ENCODE measurements at places on chromosomes 6 and 20.

GRCh38 chr6:31423550-31423949, 20.2 kb downstream of the MICA start:
- DNase-seq = no peak

- no peak for DNase-seq
These were observed 4.7 kb downstream of the SRSF3 start for GRCh38 chr6:36598739-36599318.

GRCh38 chr6:3385660-3386151, 71.1 kb downstream of the SLC22A23 start:
- DNase-seq = no peak

- peak; percentile 53 for DNase-seq
These were observed 1.0 kb upstream of the NXT1 start for GRCh38 chr20:23349338-23350195.

DNA sequence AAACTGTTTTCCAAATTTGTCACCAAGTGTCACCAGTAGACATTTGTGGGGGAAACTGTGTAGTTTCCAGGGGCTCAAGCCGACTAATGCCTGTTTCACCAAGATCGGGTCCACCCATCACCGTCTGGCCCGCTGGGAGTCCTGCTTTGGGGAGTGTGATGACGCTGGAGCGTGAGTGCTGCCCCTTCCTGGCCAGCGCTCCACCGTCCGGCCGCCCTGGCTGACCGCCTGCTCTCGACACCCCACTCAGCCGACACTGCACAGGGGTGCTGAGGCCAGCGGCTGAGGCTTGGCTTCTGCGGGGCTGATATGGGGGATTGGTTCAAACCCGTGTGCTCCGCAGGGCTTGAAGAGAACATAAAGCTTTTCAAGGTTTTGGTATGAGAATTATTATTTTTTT, 160.1 kb downstream of the SMOC2 start:
- DNase-seq = no peak

DNA sequence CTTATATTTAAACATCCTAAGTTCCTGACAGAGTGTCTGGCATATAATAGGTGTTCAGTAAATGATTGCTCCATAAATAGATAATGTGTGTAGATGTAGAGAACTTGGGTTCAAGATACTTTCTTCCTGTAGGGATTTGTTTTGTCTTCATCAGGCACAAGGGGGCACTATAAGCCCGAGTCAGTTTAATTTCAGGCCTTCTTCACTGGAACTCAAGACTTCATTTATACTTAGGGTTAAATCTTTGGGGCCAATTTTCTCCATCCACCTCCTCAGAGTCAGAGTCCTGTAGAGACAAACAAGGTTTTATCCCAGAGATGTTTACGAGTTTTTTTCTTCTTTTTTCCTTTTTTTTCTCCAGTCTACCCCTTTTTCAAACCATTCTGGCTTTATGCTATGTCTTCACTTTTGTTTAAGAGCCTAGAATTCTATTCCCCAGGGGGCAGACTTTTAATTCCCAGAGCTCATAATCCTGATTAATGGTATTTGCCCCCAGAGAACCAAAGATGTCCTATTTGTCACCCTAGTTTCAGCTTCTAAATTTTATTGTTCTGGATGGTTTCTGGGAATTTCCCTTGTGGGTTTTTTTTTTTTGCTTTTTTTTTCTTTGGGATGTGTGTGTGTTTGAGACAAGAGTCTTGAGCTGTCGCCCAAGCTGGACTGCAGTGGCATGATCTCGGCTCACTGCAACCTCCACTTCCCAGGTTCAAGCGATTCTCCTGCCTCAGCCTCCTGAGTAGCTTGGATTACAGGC, 88.4 kb downstream of the HFE start:
- peak; percentile 87 for DNase-seq

DNA sequence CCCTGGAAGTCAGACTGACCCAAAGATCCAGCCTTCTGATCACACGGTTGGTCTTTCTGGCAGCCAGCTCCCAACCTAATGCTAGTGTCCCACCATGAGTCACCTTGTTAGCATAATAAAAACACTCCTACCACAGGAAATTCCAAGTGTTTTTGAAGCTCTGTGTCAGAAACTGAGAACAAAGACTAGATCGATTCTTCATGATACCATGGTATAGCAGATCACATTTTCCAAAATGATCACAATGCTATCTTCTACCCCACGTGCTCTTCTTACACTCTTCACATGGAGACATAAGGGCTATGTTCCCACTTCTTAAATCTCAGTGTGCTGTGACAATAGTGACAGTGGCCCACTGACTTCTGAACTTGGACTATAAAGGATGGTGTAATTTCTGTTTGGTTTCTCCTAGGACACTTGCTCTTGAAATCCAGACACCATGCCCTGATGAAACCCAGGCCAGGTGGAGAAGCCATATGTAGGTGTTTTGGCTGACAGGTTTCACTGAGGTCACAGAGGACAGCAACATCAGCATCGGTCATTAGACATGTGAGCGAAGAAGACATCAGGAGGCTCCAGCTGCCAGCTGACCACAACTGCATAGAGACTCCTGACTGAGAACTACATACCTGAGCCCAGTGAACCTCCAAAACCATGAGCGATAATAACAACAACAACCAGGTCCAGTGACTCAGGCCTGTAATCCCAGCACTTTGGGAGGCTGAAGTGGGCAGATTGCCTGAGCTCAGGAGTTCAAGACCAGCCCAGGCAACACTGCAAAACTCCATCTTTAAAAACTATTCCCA, 57.5 kb downstream of the MKKS start:
- no peak for DNase-seq

- DNase-seq = no peak
These were observed 16.6 kb upstream of the GSTA1 start for GRCh38 chr6:52820198-52820597.

DNA sequence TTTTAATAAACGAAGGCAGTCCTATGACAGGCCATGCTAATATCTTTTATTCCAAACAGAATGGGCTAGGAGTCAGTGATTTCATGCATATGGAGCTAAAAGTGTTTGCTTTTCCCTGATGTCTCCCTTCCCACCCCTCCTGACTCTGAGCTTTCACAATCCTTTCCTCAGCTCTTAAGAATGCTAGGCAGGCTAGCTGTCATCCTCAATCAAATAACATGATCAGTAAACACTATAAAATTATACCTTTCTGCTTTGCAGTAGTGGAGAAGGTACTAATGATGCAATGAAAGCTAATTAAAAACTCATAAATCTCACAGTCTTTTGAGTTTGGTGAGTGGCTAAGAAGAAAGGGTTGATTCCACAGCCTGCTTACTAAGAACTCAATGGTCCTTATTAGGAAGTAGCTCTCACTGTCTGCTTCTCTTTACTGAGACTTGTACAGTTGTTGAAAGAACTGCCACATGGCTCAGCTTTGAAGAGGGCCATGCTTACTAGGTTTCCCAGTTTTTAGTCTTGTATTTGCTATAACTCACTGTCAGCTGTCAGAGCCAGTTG, 250.9 kb upstream of the JAG1 start:
- DNase-seq = peak; percentile 35

- DNase-seq = no peak
These were observed 502.1 kb downstream of the PKHD1 start for GRCh38 chr6:51585264-51585663.

DNA sequence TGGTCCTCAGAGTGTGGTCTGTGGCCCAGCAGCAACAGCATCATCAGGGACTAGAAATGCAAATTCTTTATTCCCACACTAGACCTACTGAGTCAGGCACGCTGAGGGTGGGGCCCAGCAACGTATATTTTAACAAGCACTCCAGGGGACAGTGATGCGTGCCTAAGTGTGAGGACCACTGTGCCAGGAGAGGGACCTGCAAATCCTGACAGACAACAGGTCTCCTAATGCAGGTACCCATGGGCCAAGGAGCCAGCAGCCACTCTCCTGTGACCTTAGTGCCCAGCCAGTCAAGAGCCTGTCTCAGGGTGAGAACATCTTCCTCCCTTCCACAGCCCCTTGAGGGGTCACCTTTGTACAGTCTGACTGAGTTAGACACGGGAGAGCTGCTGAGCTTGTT, 8.0 kb upstream of the MYLK2 start:
- no peak for DNase-seq

GRCh38 chr6:62763125-62763912, 447.9 kb upstream of the FKBP1C start:
- DNase-seq = no peak

DNA sequence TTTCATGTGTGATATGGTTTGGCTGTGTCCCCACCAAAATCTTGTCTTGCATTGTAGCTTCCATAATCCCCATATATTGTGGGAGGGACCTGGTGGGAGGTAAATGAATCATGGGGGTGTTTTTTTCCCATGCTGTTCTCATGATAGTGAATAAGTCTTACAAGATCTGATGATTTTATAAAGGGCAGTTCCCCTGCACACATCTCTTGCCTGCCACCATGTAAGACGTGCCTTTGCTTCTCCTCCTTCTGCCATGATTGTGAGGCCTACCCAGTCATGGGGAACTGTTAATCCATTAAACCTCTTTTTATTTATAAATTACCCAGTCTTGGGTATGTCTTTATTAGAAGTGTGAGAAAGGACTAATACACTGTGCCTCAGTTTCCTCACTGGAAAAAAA, 4.2 kb upstream of the IL22RA2 start:
- no peak for DNase-seq

Measured in NCI-H748 treated with DMSO at 0.1 percent for 48 hours (cell line).